ENCODE measurements at places on chromosomes 4 and X.

- DNase-seq = no peak
These were observed 121.7 kb downstream of the CHIC2 start for GRCh38 chr4:53942712-53943111.

GRCh38 chrX:118249146-118249545, 96.8 kb upstream of the WDR44 start:
- no peak for DNase-seq

- DNase-seq = no peak
These were observed 21.4 kb upstream of the PLCXD1 start for GRCh38 chrX:259692-260355.

DNA sequence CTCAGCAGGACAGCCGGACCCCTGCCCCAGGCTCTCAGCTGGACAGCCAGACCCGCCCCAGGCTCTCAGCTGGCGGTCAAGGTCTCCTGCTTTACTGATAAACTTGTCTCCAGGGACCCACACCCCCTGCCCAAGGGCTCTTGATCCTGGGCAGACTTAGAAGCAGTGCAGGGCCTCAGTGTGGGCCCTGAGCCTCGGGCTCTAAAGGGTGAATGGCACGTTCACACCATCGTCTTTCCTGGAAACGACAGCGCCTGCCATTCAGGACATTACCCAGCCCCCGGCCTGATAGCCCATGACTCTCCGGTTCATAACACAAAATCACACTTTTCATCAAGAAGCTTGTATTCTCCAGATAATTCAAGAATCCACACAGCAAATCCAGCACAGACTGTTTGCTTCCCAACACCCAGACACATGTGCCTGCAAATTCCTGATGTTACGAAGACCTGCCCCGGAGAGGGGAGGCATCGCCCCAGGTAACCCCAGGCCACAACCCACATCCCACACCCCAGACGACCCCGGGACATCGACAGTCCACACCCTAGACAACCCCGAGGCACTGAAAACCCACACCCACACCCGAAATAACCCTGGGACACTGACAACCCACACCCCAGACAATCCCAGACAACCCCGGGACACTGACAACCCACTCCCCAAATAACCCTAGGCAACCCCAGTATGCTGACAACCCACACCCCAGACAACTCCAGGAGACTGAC, 136.8 kb downstream of the FAM53A start:
- no peak for DNase-seq

- DNase-seq = no peak
These were observed 79.4 kb downstream of the RPS6KA6 start for GRCh38 chrX:84108584-84108983.

- DNase-seq = no peak
These were observed 2086.8 kb downstream of the ARAP2 start for GRCh38 chr4:34157547-34157946.

DNA sequence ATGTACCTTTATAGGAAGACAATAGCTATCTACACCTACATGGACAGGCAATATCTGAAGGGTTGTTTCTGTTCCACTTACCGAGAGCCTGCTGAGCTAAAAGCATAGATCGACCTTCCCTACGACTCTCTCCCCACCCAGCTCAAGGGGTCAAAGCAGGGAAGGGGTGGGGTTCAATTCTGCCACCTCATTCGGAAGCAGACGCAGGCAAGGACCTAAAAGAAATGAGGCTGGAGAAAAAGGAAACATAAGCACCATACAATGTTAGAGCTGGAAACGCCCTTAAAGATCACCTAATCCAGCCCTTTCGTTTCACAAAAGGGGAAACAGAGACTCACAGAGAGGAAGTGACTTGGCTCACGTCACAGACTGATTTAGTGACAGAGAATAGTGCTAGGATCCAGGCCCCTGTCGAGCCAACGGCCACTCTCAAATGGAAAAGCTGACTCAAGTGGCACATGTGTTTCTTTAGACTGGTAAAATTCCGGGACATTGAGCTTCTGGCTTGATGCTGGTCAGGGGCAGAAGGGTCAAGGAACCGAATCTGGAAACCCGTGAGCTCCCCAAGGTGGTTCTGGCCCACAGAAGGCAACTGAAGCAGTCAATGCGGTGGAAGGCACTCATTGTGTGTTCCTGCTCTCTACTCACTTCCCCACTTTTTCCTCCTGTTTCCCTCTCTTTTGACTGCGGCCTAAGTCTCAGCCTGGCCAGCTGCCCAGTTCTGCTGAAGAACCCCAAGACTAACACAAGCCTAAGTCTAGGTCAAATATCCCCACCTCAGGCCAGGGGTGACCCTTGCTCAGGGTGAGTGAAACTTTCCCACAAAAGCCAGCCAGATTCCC, 7.5 kb downstream of the SEPTIN6 start:
- peak; percentile 24 for DNase-seq

DNA sequence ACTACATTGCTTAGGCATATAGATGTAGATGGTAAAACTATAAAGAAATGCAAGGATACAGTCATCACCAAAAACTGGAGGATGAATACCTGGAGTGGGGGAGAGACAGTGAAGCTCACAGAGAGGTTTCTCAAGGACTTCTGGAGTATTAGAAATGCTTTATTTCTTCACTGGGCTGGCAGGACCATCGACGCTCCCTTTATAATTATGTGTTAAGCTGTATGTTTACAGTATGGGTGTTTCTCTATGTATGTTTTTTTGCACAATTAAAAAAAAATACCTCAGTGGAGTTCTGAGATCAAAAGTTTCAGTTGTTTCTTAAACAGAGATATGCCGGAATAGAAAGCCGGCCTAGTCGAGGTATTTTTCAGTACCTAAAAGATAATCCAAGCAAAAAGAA, 201.3 kb downstream of the NSUN7 start:
- no peak for DNase-seq

GRCh38 chrX:120761810-120762209, 113.9 kb downstream of the CT47B1 start:
- DNase-seq = no peak

DNA sequence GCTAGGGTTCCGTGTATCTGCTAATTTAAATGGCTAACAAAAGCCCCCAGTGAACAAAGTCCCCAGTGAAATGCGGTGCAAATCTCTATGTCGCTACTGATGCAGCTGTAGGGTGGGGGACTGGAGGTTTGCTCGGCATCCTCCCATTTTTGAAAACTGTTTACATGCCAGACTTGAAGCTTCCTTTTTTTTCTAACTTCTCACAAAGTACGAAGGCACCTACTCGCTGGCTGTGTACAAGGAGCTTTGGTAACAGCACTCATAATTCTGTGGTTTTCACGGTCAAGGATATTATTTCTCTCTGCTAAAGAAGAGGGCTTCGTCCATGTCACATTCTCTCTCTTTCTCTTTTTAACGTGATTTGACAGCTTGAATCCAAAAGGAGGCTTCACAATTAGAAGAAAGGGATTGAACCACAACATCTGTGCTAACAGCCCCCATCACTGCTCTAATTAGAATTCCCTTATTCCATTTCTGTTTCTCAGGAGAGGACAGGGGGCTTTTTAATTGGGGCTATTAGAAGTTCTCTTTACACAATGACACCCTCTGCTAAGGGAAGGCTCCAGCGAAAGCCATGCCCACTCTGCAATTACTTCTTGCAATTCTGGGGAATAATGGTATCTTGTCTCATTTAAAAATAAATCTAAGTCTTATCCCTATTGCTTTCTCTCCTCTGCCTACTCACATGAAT, 46.7 kb downstream of the TMEM156 start:
- no peak for DNase-seq

DNA sequence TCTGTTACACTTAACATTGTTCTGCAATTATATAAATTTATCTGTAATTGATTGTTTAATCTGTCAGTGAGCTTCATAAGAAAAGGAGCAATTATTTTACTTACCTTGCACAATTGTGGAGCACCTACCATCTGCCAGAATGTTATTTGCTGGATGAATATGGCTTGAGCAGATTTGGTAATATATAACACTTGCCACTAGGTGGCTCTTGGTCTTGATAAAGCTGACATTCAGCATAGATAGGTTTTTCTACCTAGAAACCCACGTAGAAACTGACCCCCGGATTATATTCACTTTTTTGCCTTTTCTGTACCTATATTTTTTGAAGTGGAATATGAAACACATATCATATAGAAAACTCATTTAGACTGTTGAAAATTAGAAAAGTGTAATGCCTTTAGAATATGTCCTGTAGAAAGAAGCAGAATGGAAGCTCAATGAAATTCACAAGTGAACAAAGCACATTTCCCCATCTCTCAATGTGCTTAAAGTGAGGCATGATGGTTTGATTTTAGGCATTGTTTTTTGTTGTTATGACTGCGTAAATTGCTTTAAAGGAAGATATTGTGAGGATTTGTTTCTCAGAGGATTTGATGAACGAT, 9.5 kb downstream of the RBPJ start:
- no peak for DNase-seq

GRCh38 chr4:55255179-55255578, 90.9 kb upstream of the SRD5A3 start:
- no peak for DNase-seq

DNA sequence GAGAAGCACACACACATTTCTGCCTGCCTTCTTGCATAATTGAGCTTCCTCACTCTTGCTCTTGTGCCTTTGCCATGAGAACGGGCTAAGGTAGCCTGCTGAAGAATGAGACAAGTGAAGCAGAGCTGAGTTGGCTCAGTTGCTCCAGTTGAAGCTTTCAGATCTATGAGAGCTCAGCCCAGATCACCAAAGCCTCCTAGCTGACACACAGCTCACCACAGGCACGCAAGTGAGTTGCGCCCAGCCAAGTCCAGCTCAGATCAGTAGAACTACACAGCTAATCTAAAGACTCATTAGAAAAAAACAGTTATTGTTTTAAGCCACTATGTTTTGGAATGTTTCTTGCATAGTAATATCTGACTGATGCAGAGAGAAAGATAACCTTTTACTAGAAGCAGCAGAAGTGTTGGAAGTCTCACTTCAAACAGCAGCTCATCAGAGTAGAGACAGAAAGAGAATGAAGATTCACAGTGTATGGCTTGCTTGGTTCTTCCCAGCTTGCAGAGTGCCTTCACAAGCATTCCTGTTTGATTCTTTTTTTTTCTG, 362.4 kb downstream of the MID1IP1 start:
- peak; percentile 39 for DNase-seq

- no peak for DNase-seq
These were observed 30.1 kb downstream of the NOP14 start for GRCh38 chr4:2932951-2933565.

GRCh38 chr4:38133711-38134480, 173.7 kb downstream of the PTTG2 start:
- no peak for DNase-seq

DNA sequence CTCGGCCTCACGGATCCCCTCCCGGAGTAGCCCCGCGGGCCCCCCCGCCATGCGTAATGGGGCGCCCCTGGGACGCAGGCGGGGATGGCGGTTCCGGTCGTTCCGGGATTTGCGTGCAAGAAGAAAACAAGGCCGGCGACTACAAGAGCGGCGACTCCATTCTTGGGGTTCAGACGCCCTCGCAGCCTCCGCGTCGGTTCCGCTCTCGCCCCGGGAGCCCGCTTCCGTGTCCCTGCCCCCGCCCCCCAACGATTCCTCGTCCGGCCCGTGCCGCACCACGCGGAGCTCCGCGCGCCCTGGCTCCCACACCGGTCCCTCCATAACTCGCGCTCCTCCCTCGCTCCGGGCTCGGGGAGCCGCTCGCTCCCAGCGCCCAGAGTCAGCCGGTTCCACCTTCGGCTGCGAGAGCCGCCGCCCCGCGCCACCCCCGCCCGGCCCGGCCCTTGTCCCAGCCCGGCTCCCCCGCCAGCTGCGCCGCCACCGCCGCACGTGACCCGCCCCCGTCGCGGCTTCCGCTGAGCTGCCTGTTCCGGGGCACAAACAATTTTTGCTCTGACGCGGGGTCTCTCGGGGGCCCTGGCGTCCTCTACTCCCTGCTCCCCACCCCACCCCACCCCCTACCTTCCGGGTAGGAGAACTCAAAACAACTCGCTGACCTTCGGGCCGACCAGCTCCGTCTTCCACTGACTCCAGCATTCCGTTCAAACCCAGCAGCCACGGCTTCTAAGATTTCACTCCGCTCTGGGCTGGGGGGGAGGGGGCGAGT, 78.8 kb upstream of the BCOR start:
- peak; percentile 68 for DNase-seq

DNA sequence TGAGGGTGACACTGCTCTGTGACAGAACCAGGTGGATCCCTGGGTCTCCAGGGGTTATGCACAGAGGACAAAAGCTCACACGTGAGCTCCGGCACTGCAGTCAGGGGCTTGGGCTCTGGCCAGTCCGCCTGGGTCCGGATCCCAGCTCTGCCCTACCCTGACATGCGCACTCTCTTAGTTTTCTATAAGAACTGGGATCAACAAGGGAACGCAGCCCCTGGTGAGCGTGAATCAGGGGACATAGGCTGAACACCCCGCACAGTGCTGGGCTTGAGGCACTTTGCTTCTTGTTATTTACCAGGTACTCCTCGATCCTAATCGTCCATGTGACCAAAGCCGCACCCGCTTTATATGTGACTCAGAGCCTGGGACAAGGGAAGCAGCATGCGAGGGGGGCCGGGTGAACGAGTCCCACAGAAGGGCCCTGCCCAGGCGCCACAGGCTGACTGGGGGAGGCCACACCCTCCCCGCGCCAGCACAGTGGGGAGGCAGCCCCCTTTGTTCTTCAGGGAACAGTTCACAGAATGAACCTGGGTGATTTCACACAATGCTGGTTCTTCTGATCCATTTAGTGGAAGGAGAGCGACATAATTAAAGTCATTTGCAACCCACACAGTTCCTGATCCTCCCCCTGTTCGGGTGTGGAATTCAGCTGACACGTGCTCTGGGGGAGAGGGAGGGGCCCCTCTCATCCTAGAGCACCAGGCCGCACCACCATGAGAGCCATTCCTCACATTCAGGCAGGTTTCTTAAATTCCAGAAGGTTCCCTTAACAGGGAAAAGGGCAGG, 55.5 kb downstream of the WFS1 start:
- DNase-seq = no peak

DNA sequence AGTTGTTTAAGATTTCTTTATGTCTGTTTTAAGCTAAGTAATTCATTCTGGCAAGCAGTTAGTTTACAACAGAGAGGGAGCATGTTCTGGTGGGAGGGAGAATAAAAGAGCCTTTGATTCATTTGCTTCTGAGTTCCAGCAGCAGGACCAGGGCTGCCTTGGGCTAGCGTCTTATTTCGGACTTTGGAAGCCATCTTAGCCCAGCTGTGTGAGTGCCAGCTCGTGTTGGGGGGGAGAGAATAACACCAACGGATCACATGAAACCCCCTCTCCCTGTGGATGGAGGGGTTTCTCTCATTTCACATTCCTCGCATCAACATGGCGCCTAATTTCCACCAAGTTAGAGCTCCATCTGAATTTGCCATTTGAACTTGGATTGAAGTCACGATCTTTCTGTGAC, 7.4 kb downstream of the GAB1 start:
- DNase-seq = no peak

GRCh38 chr4:137610960-137611359, 78.7 kb upstream of the PCDH18 start:
- no peak for DNase-seq

GRCh38 chr4:158164768-158165213, 8.0 kb downstream of the GASK1B start:
- DNase-seq = no peak

- no peak for DNase-seq
These were observed 652.3 kb upstream of the AMOT start for GRCh38 chrX:113492895-113493294.

GRCh38 chr4:8769645-8770517, 101.8 kb downstream of the HMX1 start:
- DNase-seq = no peak

- DNase-seq = no peak
These were observed 46.0 kb upstream of the MGST2 start for GRCh38 chr4:139619644-139620043.

- no peak for DNase-seq
These were observed 10.5 kb upstream of the ADD1 start for GRCh38 chr4:2832981-2833670.

GRCh38 chr4:100244347-100244746, 54.1 kb upstream of the DDIT4L start:
- no peak for DNase-seq

Data from T-helper 1 cell (primary cell).